ENCODE measurements at places on chromosomes 2 and 18.

DNA sequence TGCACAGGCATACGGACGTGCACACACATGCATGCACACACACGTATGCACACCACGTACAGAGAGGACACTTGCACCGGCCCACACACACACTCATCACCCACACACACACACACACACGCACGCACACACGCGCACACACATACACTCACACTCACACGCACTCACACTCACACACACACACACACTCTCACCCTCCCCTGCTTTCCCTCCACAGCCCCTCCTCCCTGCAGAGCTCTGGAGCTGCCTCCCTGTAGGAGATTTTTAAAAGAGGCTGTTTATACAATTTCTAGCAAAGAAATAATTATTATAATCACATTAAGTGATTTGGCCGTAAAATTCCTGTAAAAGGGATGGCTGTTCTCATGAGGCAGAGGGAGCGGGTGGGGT, 36.5 kb upstream of the SNED1 start:
- DNase-seq: no peak

DNA sequence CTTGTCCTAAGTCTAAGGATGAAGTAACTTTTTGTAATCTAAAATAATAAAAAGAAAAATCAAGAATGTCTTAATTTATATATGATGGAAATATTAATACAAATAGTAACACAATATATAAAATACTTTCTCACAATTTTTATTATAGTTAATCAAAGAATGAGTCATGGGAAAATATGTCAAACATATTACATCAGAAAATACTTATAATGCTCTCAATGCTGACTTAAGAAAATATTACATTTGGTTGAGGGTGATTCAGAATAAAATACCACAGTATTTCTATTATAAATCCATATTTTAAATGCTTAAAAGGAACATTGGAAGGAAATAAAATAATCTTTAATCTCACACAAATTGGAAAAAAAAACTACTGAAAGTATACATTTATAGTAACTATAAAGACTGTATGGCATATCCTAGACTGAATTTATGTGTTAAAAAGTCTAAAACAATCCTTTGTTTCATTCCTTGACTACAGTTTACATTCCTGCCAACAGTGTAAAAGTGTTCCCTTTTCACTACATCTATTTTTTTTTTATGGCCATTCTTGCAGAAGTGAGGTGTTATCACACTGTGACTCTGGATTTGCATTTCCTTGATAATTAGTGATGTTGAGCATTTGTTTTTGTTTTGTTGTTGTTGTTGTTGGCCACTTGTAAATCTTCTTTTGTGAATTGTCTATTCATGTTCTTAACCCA, 1573.5 kb upstream of the ACVR2A start:
- no peak for DNase-seq

DNA sequence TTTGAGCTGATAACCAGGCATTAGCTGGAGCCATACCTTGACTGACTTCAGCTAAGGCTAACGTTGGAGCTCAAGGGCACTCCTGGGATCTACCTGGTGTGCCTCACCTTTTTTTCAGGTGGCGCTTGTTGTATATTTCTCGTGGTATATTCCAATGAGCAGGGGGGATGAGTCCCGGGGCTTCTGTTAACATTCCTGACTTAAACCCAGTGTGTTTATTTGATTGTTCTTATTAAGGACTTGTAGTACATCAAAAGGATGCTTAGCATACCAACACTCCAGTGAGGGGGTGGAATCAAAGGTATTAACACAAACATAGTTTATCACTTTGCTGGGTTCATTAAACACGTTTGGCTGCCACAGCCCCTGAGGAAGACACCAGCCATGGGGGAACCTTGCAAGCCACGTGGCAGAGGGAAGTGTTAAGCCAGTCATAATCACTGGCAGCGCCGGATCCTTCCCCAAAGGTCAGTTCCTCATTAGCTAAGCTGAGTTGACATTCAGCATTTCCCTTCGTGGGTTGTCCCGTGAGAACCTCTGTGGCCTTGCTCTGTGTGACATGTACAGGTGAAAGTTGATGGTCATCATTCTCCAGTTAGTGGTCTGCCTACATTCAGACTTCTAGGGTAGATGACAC, 119.5 kb upstream of the MCFD2 start:
- peak; percentile 22 for DNase-seq

GRCh38 chr2:139317259-139317658, 537.1 kb upstream of the NXPH2 start:
- DNase-seq: no peak

DNA sequence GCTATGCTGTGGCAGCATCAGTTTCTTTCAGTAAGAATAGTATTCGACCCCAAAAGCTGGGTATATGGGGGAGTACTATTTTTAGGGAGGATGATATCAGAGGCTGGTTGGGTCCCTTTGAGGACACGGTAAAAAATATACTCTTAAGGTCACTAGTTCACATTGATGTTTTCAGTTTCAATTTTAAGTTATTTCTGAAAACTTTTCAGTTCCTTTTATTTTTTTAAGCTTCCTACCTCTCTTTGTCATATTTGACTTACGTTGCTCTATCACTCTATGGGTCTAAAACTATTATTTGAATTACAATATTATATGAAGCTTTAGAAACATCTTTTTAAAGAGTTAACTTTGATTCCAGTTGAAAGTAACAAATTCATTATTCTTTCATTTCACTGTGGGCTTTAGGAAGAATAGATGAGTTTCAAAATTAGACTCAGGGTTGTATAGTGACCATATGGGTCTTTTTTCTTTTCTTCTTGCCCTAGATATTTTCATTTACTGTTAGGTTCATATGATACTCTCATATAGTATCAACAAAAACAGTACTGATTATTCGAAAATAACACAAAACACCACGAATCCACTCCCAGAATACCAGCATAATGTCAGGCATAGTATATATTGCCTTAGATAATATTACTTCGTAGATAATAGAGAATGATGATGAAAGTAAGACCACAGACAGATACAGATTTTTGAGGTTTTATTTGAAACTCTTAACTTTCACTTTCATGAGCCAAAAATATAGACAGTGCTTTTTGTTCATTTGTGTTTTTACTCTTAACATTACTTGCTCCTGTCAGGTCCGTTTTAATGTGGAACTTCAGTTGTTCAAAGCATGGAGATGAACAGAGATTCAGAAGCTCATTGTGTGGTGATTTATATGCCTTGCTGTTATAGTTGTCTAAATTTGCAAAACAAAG, 9.8 kb downstream of the RMDN2 start:
- no peak for DNase-seq

DNA sequence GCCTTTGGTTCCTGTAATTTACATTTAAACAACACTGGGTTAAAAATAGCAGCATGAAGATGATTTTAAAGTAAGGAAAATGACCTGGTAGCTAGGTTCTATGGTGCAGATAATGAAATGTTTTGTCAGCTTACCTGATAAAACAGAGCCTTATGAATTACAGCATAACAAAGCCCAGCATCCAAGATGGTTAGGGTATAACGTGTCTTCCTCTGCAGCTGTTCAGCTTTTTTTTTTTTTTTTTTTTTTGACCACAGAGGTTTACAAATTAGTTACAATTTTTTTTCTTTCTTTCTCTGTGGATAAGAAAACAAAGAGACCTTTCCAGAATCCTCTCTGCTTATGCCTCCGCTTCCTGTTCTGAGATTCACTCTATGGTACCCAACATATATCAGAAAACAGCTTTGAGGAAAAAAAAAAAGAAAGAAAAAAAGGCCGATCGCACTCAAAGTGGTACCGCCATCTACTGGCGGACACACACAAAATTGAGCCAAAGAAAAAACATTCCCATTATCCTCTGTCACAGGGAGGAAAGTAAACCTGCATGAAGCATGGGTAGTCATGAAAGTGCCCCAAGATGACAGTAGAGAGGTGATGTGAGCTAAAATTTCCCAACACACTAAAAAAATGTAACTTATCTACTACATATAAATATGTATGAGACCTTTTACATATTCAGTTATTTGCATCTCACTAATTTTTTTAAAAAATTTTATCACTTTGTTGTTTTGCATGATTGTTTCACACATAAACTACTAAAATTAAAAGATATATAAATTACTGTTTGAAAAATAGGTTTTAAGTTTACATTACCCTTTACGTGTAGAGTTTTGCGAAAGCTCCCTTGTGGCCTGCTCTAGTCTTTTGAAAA, at the start of gene SCN3A:
TSS of gene SCN3A (minus strand) at position 362 of the 871 bp plus-strand sequence. CDS start 27,656 bp downstream, outside the sequence.
- DNase-seq: peak; percentile 51

DNA sequence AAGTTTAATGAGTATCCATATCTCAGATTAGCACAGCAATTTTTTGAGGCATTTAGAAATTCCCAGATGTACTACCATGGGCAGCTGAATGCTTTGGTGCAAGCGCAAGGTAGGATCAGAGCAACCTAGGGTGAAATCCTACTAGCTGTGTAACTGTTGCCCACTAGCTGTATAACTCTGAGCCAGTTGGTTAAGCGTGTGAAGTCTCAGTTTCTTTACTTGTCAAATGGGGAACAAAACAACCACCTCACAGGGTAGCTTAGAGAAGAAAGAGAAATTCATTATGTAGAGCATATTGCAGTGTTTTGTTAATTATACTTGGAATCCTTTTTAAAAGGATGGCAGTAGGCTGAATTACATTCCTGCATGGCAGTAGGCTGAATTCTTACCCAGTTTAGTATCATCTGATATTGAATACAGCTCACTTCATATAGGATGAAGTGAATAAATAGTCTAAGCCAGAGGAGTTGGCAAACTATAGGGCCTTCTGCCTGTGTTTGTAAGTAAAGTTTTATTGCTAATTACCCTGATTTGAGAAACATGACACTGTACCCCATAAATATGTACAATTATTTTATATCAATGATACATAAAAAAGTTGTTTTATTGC, 180.7 kb downstream of the PLCL1 start:
- no peak for DNase-seq

- no peak for DNase-seq
Measured at GRCh38 chr2:33457556-33458247, 18.7 kb upstream of the RASGRP3 start.

DNA sequence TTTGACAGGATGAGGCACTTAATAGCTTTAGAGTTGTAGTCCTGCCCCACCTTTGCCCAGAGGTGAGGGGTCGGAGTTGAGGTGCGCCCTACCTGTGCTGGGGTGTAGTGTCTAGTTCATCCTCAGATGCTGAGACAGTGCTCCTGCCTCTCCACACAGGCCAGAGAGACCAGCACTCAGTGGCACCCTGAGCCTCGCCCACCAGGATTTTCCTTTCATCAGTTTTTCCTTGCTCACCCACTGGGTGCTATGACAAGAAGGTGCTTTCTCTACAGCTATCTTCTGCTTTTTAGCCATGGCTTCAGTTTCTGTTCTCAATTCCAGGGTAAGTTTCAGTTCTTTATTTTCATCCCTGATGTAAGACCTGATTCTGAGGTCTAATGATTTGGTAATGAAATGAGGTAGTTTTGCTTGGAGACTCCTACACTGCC, 16.8 kb upstream of the TMEM131 start:
- no peak for DNase-seq

- DNase-seq: no peak
Measured at GRCh38 chr2:156601855-156602551, 165.8 kb downstream of the GPD2 start.

DNA sequence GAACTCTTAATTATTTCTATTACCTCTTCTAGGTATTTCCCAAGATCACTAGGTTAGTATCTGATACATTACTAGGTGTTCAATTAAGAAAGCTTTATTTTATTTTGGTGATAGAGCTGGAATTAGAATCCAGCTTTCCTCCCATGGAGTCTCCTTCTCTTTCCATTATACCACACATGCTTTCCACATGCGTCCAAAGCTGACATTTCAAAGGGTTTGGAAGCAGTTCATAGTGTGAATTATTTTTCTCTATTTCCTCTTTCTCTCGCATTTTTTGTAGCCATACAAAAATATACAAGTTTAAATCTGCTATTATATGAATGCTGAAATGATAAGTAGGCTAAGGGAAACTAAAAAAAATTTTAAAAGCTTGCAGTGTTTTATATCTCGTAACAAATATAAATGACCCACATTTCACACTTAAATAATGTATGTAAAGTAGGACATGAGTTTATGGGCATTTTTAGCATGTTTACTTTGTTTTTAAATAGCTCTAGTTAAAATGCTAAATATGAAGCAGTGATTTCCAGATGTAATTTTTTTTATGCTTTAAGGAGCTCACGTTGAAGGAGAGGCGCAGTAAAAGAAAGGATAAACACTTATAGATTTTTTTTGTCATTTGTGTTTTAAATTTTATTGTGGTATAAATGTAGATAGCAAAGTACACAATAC, 20.1 kb downstream of the ZC3H6 start:
- no peak for DNase-seq

DNA sequence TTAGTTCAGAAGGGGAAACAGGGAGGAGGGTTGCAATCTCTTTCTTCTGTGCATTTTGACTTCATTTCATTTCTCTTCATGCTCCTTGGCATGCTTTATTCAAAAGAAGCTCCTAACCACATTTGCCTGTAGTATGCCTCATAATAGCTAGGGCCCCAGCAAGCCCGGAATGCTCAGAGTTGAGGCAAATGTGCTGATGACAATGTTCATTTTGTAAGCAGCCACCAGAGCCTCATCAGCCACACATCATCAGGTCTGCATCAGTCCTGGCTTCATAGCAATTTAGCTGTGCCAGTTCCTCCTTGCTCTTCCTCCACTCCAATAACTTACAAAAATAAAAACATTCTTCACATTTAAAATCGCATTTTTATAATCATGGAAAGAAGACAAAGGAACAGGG, 65.4 kb upstream of the MMADHC start:
- no peak for DNase-seq

DNA sequence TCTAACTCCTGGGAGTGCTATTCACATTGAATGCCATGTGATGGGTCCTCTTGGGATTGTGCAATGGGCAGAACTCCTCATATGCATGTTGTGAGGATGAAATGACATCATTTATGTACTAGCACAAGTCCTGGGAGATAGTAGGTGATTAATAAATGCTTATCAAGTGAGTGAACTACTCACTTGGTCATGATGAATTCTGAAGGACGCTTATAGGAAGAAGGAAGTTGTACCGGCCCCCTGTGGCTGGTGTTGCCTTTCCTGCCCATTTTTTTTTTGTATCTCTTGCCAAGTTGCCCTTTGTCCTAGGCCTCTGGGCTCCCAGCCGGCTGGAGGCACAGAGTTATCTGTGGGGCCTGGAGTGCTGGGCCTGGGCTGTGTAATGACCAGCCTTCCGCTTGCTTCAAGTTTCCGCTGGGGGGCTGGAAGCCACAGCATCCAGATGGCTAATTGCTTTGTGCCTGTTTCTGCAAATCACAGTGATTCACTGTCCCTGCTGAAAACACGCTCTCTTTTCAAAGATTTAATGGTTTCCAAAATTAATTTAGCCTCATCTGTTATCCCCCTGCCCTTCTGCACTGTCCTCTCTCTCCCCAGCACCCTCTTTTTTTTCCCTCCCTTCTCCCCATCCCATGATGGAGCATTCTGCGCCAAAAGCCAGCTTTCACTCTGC, 33.7 kb upstream of the MRPL33 start:
- DNase-seq: peak; percentile 58

DNA sequence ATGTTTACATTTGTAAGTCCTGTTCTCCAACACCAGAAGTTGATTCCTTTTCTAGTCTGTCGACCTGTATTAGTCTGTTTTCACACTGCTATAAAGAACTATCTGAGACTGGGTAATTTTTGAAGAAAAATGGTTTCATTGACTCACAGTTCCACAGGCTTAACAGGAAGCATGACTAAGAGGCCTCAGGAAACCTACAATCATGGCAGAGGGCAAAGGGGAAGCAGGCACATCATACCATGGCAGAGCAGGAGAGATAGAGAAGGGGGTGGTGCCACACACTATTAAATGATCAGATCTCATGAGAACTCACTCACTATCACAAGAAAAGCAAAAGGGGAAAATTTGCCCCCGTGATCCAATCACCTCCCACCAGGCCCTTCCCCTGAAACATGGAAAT, 112.8 kb upstream of the MAP3K20 start:
- peak; percentile 43 for DNase-seq

All from fibroblast of skin of abdomen (primary cell).